ENCODE measurements at places on chromosomes 16 and 17.

DNA sequence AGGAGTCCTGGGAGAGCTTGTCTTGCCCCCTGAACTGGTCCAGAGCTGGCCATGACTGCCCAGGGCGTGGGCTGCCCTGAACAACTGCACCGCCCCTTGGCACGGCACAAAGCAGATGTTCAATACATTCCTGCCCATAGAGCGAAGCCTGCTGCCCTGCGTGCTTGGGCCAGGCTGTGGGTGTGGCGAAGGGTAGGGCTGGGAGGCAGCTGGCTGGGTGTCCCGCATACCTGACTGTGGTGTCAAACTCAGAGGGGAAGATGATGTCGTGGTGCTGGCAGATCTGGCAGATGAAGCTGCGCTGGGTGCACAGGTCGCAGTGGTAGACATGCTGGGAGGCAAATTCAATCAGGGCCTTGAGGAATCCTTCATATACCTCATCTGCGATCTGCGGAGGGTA lies 124.2 kb upstream of the SMURF2 start:
- no peak for DNase-seq

GRCh38 chr16:49599704-49600103 lies 226.1 kb downstream of the C16orf78 start:
- DNase-seq, result no peak

GRCh38 chr17:30210901-30211300 lies 24.6 kb downstream of the SLC6A4 start:
- no peak for DNase-seq

DNA sequence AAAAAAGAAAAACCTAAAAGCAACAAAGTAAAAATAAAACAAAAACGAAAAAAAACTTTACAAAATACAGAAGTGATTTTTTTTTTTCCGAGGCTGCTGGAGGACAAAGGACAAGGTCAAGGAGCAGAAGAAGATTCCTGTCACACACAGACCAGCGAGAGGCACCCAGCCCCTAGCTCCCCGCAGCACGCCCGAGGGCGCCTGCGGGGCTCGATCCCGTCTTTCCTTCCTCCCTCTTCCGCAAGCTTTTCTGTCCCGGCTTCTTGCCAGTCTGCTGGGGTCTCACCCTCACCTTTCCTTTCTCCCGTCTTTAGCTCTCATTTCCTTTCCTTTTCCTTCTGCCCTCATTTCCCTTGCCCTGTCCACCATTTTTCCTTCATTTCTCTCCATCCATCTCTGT lies 66.1 kb upstream of the DNAH17 start:
- DNase-seq, result no peak

GRCh38 chr17:33151565-33151964 lies 141.5 kb downstream of the ASIC2 start:
- no peak for DNase-seq

DNA sequence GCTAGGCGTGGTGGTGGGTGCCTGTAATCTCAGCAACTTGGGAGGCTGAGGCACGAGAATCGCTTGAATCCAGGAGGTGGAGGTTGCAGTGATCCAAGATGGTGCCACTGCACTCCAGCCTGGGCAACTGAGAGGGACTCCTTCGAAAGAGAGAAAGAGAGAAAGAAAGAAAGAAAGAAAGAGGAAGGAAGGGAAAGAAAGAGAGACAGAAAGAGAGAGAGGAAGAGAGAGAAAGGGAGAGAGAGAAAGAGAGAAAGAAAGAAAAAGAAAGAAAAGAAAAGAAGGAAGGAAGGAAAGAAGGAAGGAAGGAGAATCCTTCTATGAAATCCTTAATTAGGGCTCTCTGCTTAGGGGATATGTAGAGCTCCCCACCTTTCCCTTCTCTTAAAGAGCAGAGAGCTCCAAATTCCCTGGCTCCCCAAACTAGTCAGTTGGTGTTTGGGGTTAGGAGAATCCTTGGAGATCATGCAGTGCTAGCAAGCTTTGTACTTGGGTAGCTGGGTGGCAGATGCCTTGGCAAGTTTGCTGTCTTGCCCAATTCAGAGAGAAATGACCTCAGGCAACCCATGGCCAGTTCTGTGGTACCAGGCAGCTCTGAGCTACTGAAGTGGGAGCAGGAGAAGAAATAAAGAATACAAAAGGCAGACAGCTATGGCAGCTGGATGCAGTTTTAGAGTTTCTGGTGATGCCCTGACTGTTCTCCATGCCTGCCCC lies 8.9 kb upstream of the HOXB13 start:
- DNase-seq, result no peak

GRCh38 chr16:3058139-3059030 lies 7.1 kb upstream of the IL32 start:
- DNase-seq, result no peak

GRCh38 chr17:51287412-51287811 lies 27.1 kb downstream of the UTP18 start:
- no peak for DNase-seq

- DNase-seq, result no peak
Observed at GRCh38 chr16:9090101-9090959, 1.1 kb upstream of the HAPSTR1 start.

DNA sequence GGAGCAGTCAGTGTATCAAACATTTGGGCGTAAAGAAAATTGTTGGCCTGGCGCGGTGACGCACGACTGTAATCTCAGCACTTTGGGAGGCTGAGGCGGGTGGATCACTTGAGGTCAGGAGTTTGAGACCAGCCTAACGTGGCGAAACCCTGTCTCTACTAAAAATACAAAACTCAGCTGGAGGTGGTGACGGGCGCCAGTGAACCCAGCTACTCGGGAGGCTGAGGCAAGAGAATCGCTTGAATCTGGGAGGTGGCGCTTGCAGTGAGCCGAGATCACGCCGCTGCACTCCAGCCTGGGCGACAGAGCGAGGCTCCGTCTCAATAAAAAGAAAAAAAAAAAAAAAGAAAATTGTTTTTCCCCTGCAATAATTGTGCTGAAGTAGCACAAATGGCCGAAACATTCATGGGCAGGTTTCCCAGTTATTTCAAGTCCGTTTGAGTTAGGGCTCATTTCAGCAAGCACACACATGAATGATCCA lies 1.4 kb downstream of the GCSH start:
- DNase-seq, result peak; percentile 19

- DNase-seq, result no peak
Observed at GRCh38 chr16:80936410-80936809, 70.3 kb downstream of the CMC2 start.

DNA sequence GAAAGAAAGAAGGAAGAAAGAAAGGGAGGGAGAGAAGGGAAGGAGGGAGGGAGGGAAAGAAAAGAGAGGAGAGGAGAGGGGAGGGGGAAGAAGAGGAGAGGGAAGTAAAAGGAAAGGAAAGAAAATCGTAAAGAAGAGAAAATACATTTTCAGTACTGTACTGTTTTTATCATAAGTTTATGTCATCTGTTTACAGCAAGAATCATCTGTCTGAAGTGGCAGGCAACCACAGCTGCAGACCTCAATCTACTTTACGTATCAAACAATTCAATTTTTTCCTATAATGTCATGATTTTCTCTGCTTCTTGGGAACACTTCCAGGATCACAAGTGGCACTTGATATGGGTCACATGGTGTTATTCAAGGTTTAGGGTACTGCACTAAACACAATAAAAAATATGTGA lies 58.3 kb downstream of the USP32 start:
- DNase-seq, result no peak

DNA sequence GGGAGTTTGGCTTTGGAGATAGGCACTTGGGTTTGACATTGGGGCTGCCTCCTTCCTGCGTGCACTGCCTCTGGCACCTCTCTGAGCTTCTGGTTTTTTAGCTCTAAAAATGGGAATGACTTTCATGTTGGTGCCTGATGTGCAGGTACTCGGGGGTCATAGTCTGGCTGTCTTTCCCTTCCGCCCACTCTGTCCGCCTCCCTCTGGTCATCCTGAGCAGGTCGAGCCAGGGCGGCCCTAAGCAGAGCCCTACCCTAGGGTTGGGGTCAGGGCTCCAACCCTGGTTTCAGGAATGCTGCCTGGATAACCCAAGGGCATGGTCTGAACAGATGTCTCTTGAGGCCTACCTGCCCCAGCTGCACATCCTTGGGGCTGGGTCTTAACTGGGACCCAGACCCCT lies 64.8 kb downstream of the CMIP start:
- no peak for DNase-seq

- DNase-seq, result no peak
Observed at GRCh38 chr17:4696437-4696805, 7.5 kb downstream of the PELP1 start.

- DNase-seq, result no peak
Observed at GRCh38 chr17:40535924-40536294, 29.4 kb downstream of the CCR7 start.

DNA sequence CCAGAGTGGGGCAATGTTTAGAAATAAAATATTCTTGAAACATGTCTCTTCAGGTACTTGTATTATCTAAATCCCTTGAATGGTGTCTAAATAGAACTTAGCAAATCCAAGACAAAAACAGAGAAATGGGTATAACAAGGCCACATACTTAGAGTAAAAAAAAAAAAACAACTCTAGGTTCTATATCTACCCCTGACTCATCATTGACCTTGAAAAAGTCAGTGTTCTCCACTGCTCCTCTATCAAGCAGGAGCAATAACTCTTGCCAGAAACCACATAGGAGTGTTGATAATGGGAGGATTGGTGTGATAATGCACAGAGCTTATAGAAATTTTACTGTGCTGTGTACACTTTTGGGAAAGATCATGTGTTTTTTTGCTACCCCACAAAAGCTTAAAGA lies 296.6 kb upstream of the PMFBP1 start:
- no peak for DNase-seq

DNA sequence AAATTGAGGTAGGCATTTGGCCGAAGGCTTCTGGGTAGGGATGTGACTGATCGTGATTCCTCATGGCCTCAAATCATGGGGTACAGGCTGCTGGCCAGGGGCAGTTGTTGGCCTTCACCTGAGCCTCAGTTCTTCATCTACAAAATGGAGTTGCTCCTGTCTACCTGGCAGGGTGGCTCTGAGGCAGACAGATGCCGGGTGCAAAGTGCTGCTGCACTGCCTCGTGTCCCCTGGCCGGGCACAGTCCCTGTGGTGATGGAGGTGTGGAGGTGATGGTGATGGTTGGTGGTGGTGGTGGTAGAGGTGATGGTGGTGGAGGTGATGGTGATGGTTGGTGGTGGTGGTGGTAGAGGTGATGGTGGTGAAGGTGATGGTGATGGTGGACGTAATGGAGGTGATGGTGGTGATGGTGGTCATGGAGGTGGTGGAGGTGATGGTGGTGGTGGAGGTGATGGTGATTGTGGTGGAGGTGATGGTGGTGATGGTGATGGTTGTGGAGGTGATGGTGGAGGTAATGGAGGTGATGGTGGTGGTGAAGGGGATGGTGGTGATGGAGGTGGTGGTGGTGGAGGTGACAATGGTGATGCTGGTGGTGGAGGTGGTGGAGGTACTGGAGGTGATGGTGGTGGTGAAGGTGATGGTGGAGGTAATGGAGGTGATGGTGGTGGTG lies 52.6 kb downstream of the RNF213 start:
- no peak for DNase-seq

DNA sequence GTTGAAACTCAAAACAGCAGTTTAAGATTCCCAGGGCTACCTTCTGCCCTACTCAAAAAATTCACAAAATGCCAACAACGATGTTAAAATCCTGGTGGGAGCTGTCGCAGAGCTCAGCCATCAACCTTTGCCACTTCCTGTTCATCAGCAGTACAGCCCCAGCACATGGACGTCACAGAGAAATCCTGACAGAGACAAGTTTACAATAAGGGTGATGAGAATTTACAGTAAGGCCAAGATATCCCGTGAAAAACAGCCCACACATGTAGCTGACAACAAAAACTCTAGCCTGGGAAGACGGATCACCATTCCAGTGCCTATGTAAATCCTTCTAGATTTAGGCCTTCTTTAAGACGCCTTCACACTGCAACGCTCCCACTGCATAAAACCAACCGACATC lies 18.8 kb downstream of the USP22 start:
- no peak for DNase-seq

- DNase-seq, result no peak
Observed at GRCh38 chr16:30802936-30803335, 15.9 kb upstream of the ZNF629 start.

GRCh38 chr17:9644910-9645751 lies at the start of gene USP43:
USP43 (plus strand) TSS chr17:9645517; CDS start chr17:9645633, 116 bp downstream.
- DNase-seq, result peak; percentile 70

DNA sequence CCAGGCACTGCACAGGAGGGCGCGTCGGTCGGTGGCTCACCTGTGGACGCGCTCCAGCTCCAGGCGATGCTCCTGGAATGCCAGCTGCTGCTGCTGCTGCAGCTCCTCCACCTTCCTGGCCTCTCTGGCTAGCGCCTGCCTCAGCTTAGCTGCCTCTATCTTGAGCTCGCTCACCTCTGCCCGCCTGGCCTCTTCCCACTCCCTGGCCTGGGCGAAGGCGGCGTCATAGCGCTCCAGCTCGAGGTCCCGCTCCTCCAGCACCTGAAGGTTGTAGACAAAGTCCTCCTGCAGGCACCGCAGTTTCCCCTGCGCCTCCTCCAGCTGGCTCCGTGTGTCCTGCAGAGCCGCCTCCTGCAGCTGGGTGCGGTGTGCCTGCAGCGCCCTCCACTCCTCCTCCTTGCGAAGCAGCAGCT lies 11.1 kb downstream of the CCDC57 start:
- DNase-seq, result no peak

GRCh38 chr17:41052566-41052965 lies 2.5 kb downstream of the KRTAP2-2 start:
- DNase-seq, result no peak

GRCh38 chr17:82808921-82809905 lies 30.6 kb downstream of the ZNF750 start:
- no peak for DNase-seq

DNA sequence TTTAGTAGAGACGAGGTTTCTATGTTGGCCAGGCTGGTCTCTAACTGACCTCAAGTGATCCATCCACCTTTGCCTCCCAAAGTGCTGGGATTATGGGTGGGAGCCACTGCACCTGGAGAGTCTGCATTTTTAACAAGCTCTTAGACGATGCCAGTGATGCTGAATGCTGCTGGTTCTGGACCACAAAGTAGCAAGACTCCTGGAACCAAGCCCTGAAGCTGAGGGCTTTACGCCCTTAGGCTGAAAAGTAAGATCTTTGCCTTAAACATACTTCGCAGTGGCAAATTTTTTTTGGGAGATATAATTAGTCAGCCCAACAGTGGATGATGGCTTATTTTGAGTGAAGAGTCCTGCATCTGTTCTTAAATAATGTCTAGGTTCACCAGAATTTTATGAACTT lies 14.0 kb downstream of the METTL9 start:
- DNase-seq, result no peak

DNA sequence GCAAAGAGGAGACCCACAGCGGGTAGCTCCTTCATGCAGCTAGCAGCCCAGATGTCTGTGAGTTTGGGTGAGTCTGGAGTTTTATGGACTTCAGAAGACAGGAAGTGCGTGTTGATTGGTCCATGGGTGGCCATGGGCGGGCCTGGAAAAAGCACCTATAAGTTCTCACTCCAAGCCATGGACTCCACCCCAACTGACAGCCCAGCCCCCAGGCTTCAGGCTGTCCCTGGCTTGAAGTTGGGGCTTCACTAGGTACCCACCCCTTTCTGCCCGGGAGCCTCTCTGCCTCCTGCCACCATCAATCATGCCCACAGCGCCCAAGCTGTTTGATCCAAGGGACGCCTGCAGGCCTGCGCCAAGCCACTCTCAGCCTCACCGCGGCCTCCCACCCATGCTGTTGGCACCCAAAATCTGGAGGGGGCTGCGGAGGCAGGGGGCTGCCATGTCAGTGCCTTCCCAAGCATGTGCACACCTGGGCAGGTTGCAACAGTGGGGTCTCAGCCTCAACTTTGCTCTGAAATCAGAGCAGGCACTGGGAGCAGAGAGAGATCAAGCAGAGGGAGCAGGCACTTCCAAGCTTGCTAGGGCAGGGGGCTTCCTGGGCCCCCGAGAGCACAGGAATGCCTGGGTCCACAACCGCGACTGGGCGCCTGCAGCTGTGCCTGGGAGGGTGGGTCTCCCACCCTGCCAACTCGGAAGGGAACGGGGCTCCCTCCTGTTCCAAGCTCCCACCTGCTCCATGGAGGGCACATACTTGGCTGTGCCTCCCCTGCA lies 1503.7 kb downstream of the CDH11 start:
- DNase-seq, result peak; percentile 84

Data from Caki2 (cell line).